ENCODE measurements at places on chromosomes 1 and 21.

DNA sequence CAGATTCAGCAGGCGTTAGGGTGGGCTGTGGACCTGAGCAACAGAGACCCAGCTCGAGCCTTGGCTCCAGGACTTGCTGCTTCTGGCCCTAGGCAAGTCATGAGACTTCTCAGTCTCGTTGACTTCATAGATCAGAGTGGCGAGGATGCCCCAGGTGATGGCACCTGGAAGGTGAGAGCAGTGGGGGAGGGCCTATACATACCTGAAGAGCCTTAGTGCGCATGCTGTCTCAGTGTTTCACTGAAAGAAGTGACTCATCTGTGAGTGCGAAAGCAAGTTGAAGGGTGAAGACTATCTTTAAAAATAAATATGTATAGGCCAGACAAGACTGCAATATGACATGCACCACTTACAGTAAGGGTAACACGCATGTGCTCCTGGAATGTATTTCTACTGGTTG is 10.1 kb downstream of the PLEKHA6 start:
- no peak for DNase-seq

GRCh38 chr1:233936842-233937241 is 32.4 kb downstream of the SLC35F3 start:
- no peak for DNase-seq

- DNase-seq, result no peak
Measured at GRCh38 chr21:28875078-28875477, 117.6 kb downstream of the LTN1 start.

GRCh38 chr1:175665616-175666015 is 77.8 kb downstream of the TNR start:
- DNase-seq, result no peak

DNA sequence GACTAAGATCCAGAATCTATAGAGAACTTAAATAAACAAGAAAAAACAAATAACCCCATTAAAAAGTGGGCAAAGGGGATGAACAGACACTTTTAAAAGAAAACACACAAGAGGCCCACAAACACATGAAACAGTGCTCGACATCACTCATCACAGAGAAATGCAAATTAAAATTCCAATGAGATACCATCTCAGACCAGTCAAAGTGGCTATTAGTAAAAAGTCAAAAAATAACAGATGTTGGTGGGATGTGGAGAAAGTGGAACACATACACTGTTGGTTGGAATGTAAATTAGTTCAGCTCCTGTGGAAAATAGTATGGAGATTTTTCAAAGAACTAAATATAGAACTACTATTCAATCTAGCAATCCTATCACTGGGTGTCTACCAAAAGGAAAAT is 143.1 kb downstream of the IFI44 start:
- no peak for DNase-seq

DNA sequence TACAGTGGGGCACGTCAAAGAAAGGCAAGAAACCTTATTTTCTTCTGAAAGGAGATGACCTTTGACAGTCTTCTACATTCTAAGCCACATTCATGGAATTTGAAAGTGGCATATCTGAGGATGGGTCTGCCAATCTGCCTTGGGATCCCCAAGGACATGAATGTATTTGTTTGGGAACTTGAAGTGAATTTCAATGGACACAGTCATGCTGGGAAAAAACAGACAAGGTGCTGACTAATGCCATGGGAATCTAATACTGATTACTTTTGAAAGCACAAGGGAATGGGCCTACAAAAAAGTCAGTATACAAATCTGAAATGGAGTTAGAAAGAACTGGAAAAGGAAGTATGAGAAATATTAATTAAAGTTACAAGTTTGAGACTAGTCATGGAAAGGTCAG is 128.8 kb downstream of the KCNJ6 start:
- no peak for DNase-seq

DNA sequence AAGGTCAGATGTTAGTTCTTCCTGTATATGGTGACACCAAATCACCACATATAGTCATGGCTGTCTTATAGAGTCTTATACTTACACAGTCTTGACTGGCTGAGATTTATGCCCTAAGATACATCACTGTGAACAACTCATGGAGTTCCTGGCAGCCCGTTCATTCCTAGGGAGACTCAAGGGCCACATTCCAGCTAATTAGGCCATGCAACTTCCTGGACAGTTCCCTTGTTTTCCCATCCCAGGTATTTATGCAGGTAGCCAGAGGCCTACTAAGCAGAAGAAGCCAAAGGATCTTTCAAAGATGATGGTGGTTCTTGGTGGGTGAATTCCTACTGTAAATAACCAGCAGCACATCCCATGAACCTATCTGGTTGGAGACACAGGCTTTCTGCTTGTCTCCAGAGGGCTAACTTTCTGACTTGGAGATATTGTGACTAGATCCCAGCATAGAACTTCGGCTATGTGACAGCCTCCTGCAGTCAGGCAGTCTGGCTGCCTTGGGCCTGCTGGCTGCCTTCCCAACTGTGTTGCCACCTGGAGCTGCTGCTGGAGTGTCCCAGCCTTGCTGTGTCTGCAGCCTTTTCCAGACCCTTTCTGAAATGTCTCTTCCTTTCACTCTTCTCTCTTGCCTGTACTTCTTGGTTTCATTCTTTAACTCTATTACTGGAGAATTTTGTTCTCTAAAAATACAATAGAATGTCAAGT is 283.8 kb downstream of the CACNA1E start:
- no peak for DNase-seq

DNA sequence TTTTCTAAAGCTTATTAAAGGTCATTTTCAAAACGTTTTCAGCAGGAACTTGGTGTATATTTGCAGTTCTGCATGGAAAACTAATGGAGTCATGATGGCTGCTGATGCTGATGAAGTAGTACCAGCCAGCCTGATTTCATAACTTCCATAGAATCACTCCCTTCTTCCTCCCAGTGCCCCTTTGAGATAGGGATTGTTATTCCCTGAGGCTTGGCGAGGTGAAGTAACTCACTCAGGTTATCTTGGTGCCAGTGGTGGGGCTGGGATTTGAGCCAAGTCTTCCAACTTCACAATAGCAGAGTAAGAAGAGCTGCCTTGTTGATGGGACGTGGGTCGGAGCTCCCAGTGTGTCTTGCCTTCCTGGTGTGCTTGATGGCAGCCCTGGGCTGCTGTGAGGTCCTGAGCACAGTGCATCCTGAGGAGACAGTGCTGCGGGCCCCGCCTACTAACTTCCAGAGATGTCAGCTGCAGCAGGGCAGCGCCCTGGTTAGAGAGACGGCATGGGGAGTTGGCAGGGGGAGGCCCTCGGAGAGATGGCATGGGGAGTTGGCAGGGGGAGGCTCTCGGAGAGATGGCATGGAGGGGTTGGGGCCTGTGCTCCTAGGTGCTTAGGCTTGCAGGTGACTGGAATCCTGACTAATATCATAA is 92.6 kb downstream of the PCBP3 start:
- DNase-seq, result no peak

DNA sequence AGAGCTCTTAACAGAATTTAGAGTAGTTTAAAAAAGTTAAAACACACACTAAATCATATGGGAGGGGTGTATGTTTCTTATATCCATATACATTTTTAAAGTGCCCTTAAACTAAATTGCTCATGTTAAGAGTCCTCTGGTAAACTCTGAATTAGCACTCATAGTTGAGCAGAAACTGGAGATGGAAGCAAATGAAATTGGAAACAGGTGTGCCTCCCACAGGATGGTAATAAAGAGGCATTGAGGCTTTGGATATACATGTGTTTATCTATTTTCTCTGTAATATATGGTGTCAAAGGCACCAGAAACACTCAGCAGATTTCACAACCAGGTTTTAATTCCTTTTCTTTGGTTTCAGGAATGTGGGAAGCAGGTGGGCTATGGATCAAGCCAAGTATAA is 188.6 kb downstream of the HS2ST1 start:
- DNase-seq, result no peak

DNA sequence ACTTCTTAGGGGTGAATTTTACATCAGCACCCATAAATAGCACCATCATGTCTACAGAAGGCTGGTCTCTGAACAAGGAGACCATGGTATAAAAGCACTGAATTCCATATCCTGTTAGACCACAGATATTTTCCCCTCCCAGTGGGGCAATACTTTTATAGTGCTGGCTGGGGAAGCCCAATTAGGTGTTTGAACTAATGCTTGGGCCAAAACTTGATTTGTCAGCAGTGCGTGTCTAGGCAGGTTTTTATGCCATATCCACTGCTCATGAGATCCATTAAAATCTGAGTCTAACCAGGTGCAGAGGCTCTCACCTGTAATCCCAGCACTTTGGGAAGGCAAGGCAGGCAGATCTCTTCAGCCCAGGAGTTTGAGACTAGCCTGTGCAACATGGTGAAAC is 623.0 kb downstream of the NPHP4 start:
- DNase-seq, result no peak
